Small intestine (tissue), 16 donors: ENCODE measurements at places on chromosomes 12 and 14.

GRCh38 chr14:91113829-91114078, at the start of gene DGLUCY:
Gene DGLUCY (plus strand): TSS chr14:91114073. CDS start chr14:91160295, 46,222 bp downstream.
- peak within 1 kb of the TSS; percentile 51 for H3K4me3 ChIP-seq
- H3K27me3 ChIP-seq = no peaks in the 10 kb centered on the region
- DNase-seq = peak; percentile 81

GRCh38 chr14:32412532-32412931, 83.4 kb downstream of the AKAP6 start:
- H3K4me1 ChIP-seq = no peaks in the 10 kb centered on the region
- no peak for DNase-seq
- no peak overlapping the region for H3K4me3 ChIP-seq
- H3K36me3 ChIP-seq = no peaks in the 10 kb centered on the region

DNA sequence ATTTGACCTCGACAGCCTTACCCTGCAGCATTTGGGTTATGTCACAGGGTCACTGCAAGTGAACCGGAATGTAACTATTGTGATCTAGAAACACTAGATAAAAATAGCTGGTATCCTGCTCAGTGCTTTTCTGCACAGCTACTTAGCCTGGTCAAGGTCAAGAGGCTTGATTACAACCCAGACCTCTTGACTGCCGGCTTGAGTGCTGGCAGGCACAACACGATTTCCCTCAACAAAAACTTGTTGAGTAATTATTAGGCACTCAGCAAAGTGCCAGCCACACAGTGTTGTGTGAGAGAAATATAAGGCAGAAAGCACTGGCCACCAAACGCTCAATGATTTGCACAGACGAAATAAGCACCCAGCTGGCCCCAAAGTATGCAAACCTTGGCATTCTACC, 156.7 kb downstream of the NUAK1 start:
- DNase-seq = no peak
- H3K4me3 ChIP-seq = no peak overlapping the region
- H3K36me3 ChIP-seq = no peaks in the 10 kb centered on the region
- no peaks in the 10 kb centered on the region for H3K4me1 ChIP-seq

DNA sequence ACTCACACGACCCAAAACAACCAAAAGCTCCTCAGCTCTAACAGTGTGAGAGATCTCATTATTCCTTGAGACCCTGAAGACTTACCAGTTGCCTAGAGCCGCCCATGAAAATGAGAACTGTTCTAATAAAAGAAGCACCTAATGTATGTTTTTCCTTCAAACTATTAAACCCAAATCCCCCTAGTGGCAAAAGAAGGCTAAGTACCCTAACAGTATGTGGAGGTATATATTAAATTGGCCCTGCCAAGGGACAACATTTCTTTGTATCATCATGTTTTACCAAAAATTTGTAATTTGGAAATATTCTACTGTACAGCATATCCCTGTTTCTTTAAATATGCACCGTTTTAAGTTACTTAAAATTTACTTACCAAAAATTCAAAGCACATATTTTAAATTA, 38.0 kb upstream of the PPFIA2 start:
- no peak overlapping the region for H3K27ac ChIP-seq
- DNase-seq = no peak
- H3K4me1 ChIP-seq = no peaks in the 10 kb centered on the region

- no peaks in the 10 kb centered on the region for H3K4me1 ChIP-seq
- H3K27me3 ChIP-seq = no peaks in the 10 kb centered on the region
- no peaks in the 10 kb centered on the region for H3K36me3 ChIP-seq
- H3K27ac ChIP-seq = no peak overlapping the region
- no peak overlapping the region for H3K4me3 ChIP-seq
Measured at GRCh38 chr14:102485693-102486512, 23.7 kb downstream of the ANKRD9 start.

GRCh38 chr12:49903700-49904423, at the start of gene FAIM2:
Gene FAIM2 (minus strand): TSS chr12:49903900. CDS start chr12:49903792, 108 bp downstream.
- no peaks in the 10 kb centered on the region for H3K27me3 ChIP-seq
- DNase-seq = no peak
- H3K36me3 ChIP-seq = no peaks in the 10 kb centered on the region
- no peaks in the 10 kb centered on the region for H3K4me1 ChIP-seq
